ENCODE measurements at places on chromosomes 13 and 19. TPM values are rescaled to one million over a fixed set of nuclear protein-coding genes. Genes with fewer than 3 reads are reported as not detected.

GRCh38 chr13:40350283-40350992 lies 316.0 kb downstream of the FOXO1 start:
- no peak for DNase-seq

DNA sequence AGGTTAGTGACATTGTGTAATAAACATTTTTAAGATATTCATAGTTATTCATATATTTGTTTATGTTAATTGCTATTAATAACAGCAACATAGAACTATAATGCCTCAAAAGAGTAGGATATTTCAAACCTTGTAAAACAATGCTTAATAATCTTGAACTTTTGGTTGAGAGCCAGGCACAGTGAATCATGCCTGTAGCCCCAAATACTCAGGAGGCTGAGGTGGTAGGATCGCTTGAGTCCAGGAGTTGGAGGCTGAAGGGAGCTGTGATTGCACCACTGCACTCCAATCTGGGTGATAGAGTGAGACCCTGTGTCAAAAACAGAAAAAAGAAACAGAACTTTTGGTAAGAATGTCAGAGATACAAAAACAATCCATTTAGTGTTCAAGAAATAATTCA lies 213.9 kb upstream of the SLITRK1 start:
- no peak for DNase-seq

GRCh38 chr19:53540091-53540490 lies 2.1 kb downstream of the ZNF331 start:
- no peak for DNase-seq

DNA sequence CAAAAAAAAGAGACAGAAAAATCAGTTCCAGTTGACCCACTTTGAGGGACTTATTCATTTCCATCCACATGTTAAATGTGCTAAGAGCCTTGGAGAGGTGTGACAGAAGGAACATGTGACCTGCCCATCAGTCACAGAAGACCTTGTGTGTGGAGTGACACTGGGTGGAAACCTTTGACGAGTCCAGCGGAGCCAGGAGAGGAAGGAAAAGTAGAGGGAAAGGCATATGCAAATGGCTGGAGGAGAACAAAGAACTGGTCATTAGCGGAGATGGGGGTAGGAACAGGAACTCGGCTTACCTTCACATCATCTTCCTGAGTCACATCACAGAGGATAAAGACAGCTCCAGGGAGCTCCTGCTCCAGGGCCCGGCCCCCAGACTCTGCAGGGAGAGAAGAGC lies 2.3 kb downstream of the HSD17B14 start:
- DNase-seq, result no peak

GRCh38 chr19:41709951-41710645 lies 1.7 kb downstream of the CEACAM5 start:
- DNase-seq, result no peak

GRCh38 chr13:37667702-37668101 lies 69.1 kb upstream of the POSTN start:
- no peak for DNase-seq

GRCh38 chr13:83730674-83731073 lies 151.6 kb downstream of the SLITRK1 start:
- no peak for DNase-seq

DNA sequence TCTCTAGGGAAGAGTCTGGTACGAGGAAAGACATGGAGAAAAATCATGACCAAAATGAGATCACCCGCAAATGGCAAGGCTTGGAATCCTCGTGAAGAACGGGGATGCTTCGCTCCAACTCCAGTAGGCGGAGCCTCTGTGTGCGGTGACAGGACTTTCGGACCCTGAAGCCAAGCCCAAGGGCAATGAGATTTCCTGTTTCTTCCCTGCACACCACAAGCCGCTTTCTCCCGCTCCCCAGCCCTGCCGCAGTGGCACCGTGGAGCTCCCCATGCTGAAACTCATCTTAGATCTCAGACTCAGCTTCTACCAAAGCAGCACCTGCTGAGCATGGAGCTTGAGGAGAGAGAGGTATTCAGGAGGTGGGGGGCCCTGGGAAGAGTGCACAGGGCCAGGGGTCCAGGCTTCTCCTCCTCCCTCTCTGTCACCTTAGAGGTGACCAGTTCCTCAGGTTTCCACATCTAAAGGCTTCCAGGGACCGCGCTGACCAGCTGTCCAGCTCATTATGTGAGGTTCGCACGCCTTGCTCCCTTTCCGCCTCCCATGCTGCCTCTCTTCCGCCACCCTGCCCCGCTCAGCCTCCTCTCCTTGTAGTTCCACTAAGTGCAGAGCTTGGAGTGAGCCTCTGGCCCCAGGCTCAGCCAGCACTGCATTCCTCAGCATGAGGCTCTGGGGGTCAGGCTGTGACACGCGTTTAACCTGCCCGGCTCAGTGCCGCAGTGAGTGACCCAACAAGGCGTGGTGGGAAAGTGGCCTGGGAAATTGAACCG lies 153.8 kb upstream of the SOX1 start:
- no peak for DNase-seq

- DNase-seq, result no peak
Observed at GRCh38 chr13:46668302-46668720, 115.3 kb downstream of the LRCH1 start.

DNA sequence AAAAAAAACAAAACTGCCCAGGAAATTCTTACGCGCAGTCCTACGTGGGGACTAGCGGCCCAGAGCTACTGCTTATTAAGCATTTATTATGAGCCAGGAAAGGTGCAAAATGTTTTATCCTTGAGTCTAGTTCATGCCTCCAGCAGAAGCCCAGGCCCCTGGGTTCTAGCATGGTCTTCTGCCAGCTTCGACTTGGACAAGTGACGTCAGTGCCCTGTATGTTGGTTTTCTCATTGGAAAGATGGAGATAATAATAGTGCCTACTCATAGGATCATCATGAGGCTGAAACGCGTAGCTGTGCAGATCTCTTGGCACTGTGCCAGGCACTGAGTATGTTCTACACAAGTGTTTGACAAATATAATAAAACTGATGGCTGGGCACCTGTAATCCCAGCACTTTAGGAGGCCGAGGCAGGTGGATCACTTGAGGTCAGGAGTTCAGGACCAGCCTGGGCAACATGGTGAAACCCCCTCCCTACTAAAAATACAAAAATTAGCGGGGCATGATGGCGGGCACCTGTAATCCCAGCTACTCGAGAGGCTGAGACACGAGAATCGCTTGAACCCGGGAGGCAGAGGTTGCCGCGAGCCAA lies 12.4 kb upstream of the SULT2B1 start:
- DNase-seq, result no peak

- DNase-seq, result no peak
Observed at GRCh38 chr13:97257800-97258799, 36.0 kb downstream of the MBNL2 start.

DNA sequence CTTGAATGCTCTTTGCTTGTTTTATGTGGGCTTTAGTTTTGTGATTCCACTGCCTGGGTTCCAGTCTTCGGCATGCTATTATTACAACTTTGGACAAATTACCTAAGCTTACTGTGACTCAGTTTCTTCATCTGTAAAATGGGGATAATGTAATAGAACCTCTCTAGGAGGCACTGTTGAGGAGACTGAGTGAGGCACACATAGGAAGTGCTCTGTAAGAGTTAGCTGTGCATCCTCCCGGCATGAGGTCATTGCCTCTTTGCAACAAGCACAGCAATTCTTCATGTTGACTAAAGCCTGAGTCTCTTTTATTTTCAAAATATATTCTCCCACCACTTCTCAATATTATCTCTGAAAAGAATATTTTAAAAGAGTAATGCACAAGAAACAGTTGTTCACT lies 227.4 kb downstream of the DLEU7 start:
- no peak for DNase-seq

DNA sequence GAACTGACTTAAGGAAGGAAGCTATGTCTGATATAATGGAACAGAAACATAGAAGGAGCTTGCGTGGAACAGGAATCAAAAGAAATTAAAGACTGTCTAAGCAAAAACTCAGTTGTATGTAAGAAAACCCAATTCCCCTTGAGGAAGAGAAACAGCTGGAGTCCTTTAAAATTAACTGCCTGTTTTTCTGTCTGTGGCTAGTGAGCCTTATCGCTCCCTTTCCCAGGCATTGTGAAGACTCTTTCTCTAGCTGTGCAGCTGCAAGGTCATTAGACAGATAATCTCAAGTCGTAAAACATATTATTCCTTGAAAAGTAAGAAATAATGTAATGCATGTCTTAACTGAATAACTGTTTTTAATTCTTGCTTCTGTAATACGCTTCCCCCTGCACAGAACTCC lies 39.7 kb upstream of the IGSF23 start:
- DNase-seq, result no peak

GRCh38 chr13:58097831-58098230 lies 466.3 kb downstream of the PCDH17 start:
- DNase-seq, result no peak

DNA sequence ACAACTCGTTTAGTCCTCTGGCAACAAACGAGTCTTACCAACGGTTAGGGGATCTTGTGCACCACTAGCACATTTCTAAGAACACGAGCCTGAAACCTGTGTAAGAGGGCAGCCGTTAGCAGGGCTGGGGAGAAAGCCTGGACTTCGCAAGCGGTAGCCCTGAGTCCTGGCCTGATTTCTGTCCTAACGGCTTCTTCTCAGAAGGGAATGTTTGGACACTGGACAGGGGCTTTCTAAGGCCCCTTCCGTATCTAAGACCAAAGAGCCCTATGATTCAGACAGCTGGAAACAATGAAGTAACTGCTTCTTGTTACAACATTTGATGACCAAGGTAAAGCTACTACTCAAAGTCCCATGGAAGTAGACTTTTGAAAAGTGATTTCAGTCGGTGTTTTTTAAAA lies 2.2 kb downstream of the ANKRD10 start:
- no peak for DNase-seq

DNA sequence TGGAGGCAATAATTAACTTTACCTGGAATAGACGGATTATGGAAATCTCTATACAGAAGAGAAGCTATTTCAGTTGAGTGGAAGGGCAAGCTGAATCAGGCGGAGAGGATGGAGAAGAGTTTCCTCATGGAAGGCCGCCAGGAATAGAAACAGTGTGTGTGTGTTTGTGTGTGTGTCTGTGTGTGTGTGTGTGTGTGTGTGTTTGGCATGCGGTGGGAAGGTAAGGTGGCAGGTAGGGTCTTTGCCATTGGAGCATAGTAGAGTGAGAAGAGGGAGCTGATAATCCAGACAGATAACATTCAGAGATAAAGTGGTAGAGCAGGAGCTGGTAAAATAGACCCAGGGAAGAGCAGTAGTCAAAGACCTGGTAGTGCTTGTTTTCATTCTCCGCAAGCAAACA lies 9.2 kb upstream of the HS6ST3 start:
- DNase-seq, result no peak

DNA sequence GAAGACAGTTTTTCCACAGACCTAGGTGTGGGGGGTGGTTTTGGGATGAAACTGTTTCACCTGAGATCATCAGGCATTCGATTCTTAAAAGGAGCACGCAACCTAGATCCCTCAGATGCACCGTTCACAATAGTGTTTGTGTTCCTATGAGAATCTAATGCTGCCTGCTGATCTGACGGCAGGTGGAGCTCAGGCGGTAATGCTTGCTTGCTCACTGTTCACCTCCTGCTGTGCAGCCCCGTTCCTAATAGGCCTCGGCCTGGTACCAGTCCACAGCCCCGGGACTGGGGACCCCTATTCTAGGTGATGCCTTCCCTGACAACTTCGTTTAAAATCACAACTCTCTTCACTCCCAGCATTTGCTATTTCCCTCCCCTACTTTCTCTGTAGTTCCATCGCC lies 149.6 kb downstream of the IER2 start:
- DNase-seq, result no peak

GRCh38 chr13:110306340-110306959 lies 507 bp downstream of the COL4A1 start:
- DNase-seq, result no peak

DNA sequence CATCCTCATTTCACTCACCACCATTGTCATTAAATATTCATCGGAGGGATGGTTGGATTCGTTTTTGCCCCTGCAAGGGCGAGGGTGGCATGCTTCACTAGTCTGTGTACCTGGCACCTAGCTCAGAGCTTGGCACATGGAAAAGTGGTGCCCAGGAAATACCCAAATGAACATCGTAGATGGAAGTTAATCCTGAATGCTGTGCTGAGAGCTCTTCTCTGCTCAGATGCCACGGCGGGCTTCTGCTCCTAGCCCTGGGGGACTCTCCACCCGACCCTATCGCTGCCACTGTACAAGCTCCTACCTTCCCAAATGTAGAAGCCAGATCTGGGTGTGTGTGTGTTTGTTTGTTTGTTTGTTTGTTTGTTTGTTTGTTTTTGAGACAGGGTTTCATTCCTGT lies 113.0 kb upstream of the ZNF507 start:
- DNase-seq, result no peak

- peak; percentile 53 for DNase-seq
Observed at GRCh38 chr19:39237200-39238184, 7.3 kb downstream of the IFNL3 start.

- DNase-seq, result no peak
Observed at GRCh38 chr13:66617786-66618185, 612.4 kb downstream of the PCDH9 start.

- no peak for DNase-seq
Observed at GRCh38 chr19:3374369-3375112, 8.2 kb downstream of the NFIC start.

PDX1 gene
- not detected for total RNA-seq

COL4A2 gene
- total RNA-seq, result 0.56 TPM

AMH gene
- total RNA-seq, result 7.3 TPM

FCER2 gene
- total RNA-seq, result 16.3 TPM

ZNF180 gene
- 16.1 TPM for total RNA-seq

MBOAT7 gene
- total RNA-seq, result 34.8 TPM

SIGLEC5 gene
- total RNA-seq, result 0.84 TPM

CEACAM1 gene
- total RNA-seq, result 14.6 TPM

CERS4 gene
- 146 TPM for total RNA-seq

RASIP1 gene
- not detected for total RNA-seq

ZNF625 gene
- total RNA-seq, result 9.8 TPM

FBXL12 gene
- total RNA-seq, result 41.6 TPM

RDH8 gene
- total RNA-seq, result not detected

ZNF90 gene
- total RNA-seq, result 14.6 TPM

SCAF1 gene
- total RNA-seq, result 68.3 TPM

ALKBH7 gene
- total RNA-seq, result 62.7 TPM

HMG20B gene
- 60.7 TPM for total RNA-seq

ZNF442 gene
- total RNA-seq, result 6.9 TPM

KCTD12 gene
- 6.2 TPM for total RNA-seq
